ENCODE measurements at places on chromosomes 4 and X.

DNA sequence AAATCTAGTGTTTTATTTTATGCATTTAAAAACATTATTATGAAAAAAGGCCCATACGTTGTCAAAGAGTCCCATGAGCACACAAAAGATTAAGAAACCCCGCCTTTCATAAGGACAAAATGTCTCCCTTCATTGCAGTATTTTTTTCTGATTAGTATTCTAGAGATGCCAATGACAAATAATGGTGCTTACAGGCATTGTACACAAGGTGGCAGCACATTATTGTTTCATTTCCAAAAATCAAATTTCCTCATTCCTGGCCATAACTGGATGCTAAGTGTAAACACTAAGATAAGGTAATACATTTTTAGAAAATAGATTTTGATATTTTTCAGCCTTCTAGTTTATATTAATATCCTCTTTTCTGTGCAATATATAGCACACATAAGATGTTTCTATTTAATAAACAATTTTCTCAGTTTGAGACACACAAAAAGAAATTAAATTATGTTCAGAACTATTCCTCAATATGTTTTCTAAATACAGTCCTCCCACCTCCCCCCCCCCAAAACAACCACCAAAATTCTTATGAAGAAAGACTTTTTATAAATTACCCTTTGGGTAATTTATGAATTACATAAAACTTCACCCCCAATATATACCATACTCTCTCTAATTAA lies 47.7 kb downstream of the TIGD2 start:
- DNase-seq, result no peak

DNA sequence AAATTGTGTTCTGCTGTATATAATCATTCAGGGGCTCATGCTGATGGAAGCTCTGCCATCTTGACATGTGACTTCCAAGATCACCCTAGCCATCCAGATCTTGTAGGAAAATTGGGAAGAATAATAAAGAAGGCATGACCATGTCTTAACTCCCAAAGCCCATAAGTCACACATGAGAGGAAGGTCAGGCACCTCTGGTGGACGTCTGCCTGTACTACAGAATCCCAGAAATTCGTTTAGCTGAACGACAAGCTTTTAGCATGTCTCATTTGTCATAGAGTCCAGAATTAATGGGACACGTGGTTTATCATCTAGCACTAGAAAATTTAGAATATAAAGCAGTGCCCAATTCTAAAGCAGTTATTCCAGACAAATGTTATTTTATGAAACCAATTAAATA lies 212.7 kb downstream of the CENPC start:
- no peak for DNase-seq

GRCh38 chr4:86910369-86910768 lies 18.1 kb upstream of the C4orf36 start:
- no peak for DNase-seq

GRCh38 chr4:139142087-139142486 lies 34.9 kb downstream of the ELF2 start:
- no peak for DNase-seq

- no peak for DNase-seq
These were observed 2.7 kb downstream of the AFAP1 start for GRCh38 chr4:7937006-7937405.

GRCh38 chr4:9918484-9918883 lies 102.8 kb downstream of the SLC2A9 start:
- no peak for DNase-seq

DNA sequence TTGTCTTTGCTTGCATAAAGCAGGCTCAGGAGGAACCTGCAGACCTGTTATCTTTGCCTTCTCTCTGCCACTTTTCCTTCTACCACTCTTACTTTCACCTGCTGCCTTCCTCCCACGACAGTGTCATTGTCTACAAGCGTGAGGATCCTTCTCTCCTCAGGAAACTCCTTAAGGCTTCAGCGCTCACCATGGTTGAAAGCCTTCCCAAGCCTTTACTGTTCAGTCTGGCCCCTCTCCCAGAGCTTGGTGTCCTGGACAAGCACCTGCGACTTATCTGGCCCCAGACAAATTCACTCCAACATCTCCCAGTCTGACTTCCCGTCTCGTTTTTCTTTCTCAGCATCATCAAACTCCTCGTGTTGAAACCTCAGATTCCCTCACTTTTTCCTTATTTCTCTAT lies 31.0 kb downstream of the CC2D2A start:
- no peak for DNase-seq

DNA sequence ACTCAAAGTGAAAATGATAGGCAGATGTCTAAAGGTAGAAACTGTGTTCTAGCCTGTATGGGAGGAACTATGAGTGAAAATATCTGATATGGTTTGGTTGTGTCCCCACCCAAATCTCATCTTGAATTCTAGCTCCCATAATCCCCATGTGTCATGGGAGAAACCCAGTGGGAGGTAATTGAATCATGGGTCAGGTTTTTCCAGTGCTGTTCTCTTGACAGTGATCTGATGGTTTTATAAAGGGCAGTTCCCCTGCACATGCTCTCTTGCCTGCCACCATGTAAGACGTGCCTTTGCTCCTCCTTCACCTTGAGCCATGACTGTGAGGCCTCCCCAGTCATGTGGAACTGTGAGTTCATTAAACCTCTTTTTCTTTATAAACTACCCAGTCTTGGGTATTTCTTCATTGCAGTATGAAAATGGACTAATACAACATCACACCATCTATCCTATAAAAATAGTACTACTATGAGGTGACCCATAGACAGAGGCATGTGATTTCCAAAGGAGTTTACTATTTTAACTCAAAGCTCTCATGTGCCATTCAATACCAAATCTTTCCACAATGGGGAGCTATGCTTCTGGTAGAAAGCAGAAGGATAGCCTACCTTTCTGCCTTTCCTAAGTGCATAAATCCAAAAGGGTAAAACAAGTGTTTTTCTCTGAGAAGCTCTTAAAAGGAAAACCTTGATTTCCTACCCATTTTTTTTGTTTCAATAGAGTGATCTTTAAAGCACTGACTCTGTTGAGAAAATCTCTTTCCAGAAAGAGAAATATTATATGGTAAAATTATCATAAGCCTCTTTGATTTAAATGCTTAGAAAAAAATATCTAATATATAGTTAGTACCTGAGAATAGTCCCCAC lies 38.8 kb downstream of the SEC31A start:
- no peak for DNase-seq

Measured in activated T-cell treated with anti-CD3 and anti-CD28 coated beads, Interleukin-2, amount 50 U/mL, for 72 hours (primary cell).